Stimulated activated CD8-positive, alpha-beta memory T cell treated with anti-CD3 and anti-CD28 coated beads, Interleukin-2, amount 100 ng/mL, for 1 hour (primary cell): ENCODE measurements at places on chromosomes 3 and 15.

GRCh38 chr3:188309437-188310269, 155.7 kb downstream of the LPP start:
- DNase-seq, result no peak

- no peak for DNase-seq
Measured at GRCh38 chr3:56795097-56795828, 6.5 kb downstream of the ARHGEF3 start.

GRCh38 chr15:89841962-89842361, 27.3 kb upstream of the ANPEP start:
- DNase-seq, result no peak

DNA sequence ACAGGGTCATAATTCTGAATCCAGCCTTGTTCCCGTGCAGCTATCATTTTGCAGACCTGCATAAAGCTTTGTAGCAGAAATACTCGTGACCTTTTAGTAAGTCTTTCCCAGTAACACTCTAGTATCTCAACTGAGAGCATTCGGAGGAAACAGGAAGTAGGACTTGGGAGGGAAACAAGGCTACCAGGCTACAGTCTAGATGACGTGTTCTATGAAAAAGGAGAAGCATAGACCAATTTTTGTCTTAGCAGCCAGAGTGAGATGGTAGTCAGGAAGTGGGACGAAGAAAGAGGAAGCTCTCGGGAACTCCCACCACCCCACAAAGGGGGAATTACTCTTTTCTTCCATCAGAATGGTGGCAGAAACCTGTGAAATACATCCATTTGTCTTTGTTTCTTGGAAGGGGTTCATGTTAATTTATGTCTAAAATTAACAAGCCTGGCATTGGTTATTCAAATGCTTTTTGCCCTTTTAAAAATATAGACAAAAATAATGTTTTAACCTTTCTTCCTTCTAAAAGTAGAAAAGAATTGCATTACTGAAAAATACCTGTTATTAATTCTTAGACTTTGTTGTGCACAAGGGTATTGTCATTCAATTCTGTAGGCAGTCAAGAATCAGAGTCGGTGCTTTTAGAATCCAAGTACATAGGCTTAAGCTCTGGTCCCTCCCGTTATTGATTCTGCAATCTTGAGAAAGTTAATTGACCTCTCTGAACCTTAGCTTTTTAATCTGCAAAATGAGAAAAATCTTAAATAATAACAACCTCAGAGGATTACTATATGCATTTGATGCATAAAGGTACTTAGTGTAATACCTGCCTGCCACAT, 1.6 kb upstream of the SUCNR1 start:
- no peak for DNase-seq

DNA sequence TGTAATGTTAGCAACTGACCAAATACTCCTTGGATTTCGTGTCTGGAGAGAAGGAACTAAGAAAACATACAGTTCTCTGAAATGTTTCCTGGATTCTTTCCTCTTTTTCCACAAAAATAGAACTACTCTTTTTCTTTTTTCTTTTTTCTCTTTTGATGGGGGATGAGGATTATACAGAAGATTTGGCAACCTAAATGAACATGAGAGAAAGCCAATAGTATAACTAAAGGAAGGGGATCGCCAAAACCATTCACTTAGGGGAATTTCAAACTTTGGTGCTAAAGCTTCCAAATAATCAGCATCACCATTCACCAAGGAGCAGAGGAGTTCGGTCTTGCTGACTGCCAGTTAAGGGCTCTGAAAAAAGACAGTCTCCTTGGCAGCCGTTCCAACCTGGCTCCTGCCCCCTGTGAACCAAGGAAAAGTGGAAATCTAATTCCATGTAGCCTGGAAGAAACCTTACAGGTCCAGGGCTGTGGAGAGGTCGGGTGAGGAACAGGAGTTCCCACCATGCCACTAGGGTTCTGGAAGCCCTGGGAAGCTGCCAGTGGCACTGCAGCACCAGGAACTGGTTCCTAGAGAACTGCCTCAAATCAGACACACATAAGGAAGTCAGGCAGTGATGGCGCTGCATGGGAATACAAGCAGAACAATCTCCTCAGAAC, 176.9 kb downstream of the TNIK start:
- no peak for DNase-seq

DNA sequence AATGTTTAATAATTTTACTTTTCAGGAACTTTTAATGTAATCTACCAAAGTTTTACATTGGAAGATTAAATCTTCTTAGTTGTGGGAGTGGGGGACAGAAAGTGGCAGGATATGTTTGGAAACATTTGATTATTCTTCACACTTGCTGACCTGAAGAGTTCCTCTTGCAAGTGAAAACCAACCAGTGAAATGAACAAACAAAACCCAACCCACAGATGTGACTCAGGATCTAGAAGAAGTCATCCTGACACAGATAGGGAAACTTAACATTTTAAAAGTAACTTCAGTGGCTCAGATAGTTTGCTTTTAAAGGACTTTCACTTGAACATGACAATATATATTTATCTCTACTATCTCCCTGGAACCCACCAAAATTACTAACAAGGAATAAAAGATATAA, 55.4 kb downstream of the ASTE1 start:
- DNase-seq, result no peak

DNA sequence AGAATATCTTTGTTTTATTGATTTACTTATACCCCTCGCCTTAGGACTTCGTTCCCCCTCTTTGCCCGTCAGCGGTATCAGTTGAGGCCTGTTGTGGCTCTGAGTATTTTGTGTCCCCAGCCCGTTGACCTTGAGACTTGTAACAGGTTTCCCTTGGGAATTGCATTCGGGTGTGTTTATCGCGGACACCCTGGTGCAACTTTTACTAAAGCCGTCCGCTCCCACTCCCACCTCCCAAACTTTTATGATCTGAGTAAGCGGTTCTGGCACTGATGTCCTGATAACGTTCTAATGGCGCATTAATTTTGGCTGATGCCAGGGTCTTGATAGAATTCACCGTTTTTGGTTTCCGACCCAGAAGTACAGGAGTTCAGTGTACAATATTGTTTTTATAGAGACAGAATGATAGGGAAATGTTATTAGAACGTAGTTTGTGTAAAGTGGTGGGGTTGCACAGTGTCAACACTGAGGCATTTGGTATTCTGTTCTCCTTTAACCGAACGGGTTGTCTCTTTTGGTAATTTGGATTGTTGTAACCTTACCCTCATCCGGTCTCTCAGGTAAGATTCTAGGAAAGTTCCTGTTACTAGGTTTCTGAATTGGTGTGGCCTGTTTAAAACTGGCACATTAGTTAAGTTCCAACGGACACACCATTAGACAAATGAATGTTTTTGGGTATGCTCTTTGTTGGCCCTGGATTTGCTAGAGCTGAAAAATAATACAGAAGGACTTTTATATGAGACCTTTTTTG, 47.8 kb downstream of the OIP5 start:
- no peak for DNase-seq

GRCh38 chr15:57094321-57095257, 176.1 kb downstream of the TCF12 start:
- DNase-seq, result no peak

GRCh38 chr3:178680037-178680436, 143.8 kb downstream of the KCNMB2 start:
- DNase-seq, result no peak

- no peak for DNase-seq
Measured at GRCh38 chr15:75032395-75032794, 9.0 kb downstream of the PPCDC start.

DNA sequence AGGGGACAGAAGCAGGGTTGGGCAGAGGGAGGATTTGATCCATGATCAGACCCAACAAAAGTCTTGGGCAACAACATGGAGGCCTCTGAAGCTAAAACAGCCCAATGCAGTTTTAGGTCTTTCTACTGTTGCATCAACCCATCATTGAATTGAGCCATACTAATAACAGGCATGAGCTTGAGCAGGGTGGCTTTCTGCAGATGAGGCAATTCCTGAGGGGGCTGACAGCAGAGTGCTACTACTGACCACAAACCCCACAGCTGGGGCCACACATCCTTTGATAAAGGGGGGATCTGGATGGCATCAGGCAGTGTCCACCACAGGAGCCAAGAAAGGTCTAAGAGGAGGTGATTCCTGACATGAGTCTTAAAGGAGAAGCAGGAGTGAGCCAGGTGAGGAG, 517.0 kb upstream of the PPP2R3A start:
- no peak for DNase-seq

DNA sequence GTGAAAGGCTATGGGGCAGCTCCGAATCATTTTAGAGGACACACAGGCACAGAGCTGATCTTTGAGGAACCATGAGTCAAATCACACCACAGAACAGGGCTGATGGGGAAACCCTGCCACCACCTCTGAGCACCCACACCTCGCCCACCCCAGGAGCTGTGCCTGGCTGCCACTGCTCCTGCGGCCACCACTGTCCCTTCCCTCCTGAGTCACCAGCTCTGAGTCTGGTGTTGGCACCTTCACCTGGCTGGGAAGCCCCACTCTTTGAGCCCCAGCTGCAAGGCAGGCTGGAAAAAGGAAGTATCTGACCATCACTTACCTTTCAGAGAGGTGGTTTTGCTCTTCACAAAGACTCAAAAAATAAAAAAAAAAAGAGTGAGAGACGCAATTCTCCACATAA, 63.6 kb upstream of the MEF2A start:
- DNase-seq, result no peak

GRCh38 chr15:81296673-81297072, 27.3 kb downstream of the STARD5 start:
- DNase-seq, result peak; percentile 43
